ENCODE measurements at places on chromosomes 16 and 17. TPM values are rescaled to one million over a fixed set of nuclear protein-coding genes. Genes with fewer than 3 reads are reported as not detected.

The HOXB7 gene
- total RNA-seq: 13.0 TPM

DNA sequence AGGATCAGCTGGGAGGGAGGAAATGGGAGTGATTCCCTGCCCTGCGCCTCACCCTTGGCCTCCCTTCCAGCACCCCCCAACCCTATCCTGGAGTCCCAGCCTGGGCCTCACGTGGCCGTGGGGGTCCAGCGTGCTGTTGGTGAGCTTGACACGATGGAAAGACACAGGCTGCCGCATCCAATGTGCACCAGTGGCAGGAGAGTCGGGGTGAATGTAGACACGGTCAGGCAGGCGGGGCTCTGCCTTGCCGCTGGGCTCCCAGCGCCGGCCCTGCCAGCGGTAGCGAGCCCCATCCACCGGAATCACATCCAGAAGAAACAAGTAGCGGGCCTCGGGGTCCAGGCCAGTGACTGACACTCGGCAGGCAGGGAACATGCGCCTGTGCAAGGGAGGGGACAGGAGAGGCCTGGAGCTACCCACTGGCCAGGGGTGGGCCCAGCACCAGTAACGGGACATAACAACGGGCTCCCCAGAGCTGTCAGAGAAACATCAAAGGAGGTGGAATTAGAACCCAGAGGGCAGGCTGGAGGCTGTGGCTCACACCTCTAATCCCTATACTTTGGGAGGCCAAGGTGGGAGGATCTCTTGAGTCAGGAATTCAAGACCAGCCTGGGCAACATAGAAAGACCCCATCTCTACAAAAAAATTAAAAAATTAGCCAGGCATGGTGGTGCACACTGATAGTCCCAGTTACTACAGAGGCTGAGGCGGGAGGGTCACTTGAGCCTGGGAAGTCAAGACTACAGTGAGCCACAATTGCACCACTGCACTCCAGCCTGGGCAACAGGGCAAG is 2.7 kb downstream of the TBX6 start:
- no peak for DNase-seq

DNA sequence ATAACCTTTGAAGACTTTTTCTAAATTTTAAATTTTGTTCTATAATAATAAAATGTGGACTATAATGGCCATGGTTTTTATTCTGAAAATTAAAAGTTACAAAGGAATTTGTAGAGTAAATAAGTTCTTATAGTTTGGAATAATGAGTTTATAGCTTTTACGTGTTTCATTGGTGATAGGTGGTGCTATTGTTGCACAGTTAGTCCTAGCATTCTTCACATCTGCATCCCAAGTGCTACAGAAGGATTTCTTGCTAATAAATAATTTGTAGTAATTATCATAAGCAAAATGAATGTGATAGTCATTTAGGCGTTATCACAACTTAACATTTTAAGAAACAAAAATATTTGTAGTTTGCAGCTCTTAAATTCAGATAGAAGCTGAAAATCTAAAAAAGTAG is 67.9 kb downstream of the BCAS3 start:
- no peak for DNase-seq

DNA sequence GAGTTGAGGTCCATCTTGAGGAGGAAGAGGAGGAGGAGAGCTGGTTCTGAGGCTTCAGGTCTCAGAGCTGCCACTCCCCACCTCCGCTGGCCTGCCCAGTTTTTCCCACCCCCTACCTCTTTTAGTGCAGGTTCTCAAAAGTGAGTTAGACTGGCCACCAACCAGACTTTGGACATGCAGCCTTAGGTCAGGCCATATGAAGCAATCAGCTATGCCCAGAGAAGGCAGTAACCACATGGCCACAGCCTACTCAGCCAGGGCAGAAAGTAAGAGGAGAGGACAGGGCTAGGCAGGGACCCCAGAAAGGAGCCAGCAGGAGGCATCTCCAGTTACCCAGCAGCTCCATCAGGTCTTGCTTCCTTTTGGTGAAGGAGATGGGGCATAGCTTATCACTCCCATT is 9.0 kb downstream of the MYO15A start:
- no peak for DNase-seq

- DNase-seq: no peak
Observed at GRCh38 chr17:68452724-68453290, 4.5 kb downstream of the WIPI1 start.

- peak; percentile 48 for DNase-seq
Observed at GRCh38 chr16:52191531-52192134, 355.3 kb downstream of the TOX3 start.
